ENCODE measurements at places on chromosomes 6 and 20. TPM values are rescaled to one million over a fixed set of nuclear protein-coding genes. Genes with fewer than 3 reads are reported as not detected.

PRDM13 gene
- not detected for total RNA-seq

RAB44 gene
- 0.16 TPM for total RNA-seq

OARD1 gene
- 11.3 TPM for total RNA-seq

ME1 gene
- total RNA-seq, result 40.5 TPM

SAMD10 gene
- 15.8 TPM for total RNA-seq

ENPP3 gene
- total RNA-seq, result 0.72 TPM

FNDC11 gene
- 0.25 TPM for total RNA-seq

PKIG gene
- total RNA-seq, result 17.2 TPM

TGM6 gene
- total RNA-seq, result 0.42 TPM

OPRL1 gene
- 0.68 TPM for total RNA-seq

TAGAP gene
- 1.9 TPM for total RNA-seq

MACROD2 gene
- total RNA-seq, result 60.3 TPM

DEFB129 gene
- total RNA-seq, result not detected

DNA sequence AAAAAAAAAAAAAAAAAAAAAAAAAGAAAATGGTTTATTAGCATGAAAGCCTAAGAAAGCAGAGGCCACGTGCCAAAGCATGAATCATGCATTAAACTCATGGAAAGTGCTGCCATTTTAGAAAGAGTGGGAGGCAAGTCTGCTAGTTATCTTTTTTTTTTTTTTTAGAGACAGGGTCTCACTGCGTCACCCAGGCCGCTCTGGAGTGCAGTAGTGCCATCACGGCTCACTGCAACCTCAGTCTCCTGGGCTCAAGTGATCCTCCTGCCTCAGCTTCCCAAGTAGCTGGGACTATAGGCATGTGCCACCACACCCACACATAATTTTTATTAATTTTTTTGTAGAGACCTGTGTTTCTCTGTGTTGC is 5.2 kb downstream of the VWA7 start:
- no peaks in the 10 kb centered on the region for H3K27me3 ChIP-seq
- DNase-seq, result no peak
- H3K4me1 ChIP-seq, result peaks cover 25% of the 10 kb centered on the region
- no peaks in the 10 kb centered on the region for H3K36me3 ChIP-seq

DNA sequence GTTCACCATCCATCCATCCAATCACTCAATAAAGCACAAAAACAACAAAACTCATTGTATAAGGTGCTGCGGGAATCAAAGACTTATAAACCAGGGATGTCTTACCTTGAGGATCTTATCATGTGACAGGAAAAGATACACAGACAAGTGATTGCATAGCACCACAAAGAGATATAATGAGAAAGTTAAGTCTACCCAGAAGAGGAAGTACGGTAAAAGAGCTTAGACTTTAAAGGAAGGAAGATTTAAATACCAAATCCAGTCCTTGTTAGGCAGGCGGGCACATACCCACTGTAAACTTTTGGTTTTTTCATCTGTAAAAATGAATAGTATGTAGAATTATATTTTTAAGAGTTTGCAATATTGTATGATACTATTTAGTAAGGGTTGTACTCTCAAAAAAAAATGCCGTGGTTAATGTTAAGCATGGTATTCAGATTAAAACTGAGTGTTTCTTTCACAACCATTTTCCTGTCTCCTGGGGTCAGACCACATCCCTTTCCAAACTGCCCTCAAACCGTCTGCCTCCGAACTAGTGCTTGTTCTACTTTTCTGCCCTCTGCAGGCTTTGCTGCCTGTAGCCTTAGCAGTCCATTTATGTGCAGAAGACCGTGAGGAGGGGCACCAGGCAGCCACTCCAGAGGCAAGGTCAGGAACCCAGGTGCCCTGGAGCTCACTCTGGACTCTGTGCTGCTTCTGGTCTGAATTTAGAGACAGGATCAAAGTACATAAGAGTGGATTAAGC is 179.5 kb upstream of the SYNDIG1 start:
- no peak overlapping the region for H3K4me3 ChIP-seq
- no peaks in the 10 kb centered on the region for H3K4me1 ChIP-seq
- H3K27me3 ChIP-seq, result no peaks in the 10 kb centered on the region
- DNase-seq, result no peak
- H3K36me3 ChIP-seq, result no peaks in the 10 kb centered on the region
- no peak overlapping the region for H3K27ac ChIP-seq

DNA sequence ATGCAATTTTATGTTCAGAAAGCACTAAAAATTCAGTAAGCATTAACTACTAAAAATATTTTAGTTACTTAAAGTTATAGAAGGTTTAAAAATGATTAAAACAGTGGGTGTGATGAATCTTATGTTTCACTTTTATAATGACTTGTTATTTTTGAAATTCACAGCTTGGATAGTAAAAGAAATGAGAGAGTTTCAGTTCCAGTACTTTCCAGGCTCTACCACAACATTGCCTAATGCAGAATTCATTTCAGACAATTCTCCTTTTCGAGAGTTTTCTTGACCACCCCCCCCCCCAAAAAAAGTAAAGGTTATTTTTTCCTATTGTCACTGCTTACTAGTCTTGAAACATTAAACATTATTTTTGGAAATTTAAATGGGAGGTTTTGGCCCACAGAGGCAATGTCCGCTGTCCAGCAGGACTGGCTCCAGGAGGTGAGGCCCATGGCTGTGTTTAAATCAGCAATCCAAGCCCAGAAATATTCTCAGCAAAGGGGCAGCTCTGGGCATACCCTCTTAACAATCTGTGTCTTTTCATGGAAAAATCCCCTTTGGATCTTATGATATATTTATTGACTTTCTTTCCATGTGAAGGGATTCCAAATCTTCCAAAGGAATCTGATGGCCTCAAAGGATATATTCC is 519.9 kb downstream of the MAFB start:
- H3K4me3 ChIP-seq, result no peak overlapping the region
- H3K27me3 ChIP-seq, result no peaks in the 10 kb centered on the region
- H3K36me3 ChIP-seq, result no peaks in the 10 kb centered on the region
- no peak for DNase-seq
- H3K27ac ChIP-seq, result no peak overlapping the region

DNA sequence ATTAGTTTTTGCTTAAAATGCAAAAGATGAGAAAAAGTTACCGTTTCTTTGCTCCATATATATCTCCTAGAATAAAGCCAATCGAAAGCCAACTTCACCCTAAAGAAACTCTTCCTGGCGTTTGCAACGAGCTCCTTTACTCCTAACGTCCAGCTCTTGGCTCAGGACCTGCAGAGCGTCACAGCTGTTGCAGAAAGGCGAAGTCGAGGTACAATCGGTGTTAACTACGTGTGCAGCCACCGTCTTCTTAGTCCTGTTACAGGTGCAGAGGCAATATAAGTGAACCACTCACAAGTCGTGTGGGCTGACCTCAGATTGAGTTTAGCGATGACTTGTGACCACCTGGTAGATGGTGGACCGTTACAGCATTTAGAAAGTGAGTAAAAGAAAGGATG is 113.1 kb downstream of the TRIM27 start:
- no peaks in the 10 kb centered on the region for H3K4me1 ChIP-seq
- no peak for DNase-seq
- H3K4me3 ChIP-seq, result no peak overlapping the region
- no peaks in the 10 kb centered on the region for H3K36me3 ChIP-seq
- no peak overlapping the region for H3K27ac ChIP-seq
- peaks cover 97% of the 10 kb centered on the region for H3K27me3 ChIP-seq

DNA sequence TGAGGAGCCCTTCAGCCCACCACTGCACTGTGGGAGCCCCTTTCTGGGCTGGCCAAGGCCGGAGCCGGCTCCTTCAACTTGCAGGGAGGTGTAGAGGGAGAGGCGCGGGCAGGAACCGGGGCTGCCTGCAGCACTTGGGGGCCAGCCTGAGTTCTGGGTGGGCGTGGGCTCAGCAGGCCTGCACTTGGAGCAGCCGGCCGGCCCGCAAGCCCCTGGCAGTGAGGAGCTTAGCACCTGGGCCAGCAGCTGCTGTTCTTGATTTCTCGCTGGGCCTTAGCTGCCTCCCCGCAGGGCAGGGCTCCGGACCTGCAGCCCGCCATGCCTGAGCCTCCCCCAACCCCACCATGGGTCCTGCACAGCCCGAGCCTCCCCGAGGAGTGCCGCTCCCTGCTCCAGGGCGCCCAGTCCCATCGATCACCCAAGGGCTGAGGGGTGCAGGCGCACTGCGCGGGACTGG is 101.7 kb upstream of the ADGRB3 start:
- no peak for DNase-seq
- H3K36me3 ChIP-seq, result no peaks in the 10 kb centered on the region
- no peak overlapping the region for H3K4me3 ChIP-seq
- H3K4me1 ChIP-seq, result no peaks in the 10 kb centered on the region
- H3K27ac ChIP-seq, result no peak overlapping the region

GRCh38 chr6:107272246-107272645 is 156.9 kb upstream of the BEND3 start:
- no peak overlapping the region for H3K27ac ChIP-seq
- H3K27me3 ChIP-seq, result no peaks in the 10 kb centered on the region
- no peak for DNase-seq
- no peak overlapping the region for H3K4me3 ChIP-seq
- H3K4me1 ChIP-seq, result no peaks in the 10 kb centered on the region
- H3K36me3 ChIP-seq, result no peaks in the 10 kb centered on the region

- H3K4me3 ChIP-seq, result no peak overlapping the region
- DNase-seq, result no peak
- no peak overlapping the region for H3K27ac ChIP-seq
- no peaks in the 10 kb centered on the region for H3K27me3 ChIP-seq
- H3K4me1 ChIP-seq, result peaks cover 3% of the 10 kb centered on the region
- H3K36me3 ChIP-seq, result no peaks in the 10 kb centered on the region
These were observed 54.6 kb downstream of the GMDS start for GRCh38 chr6:2190661-2191389.

- H3K27me3 ChIP-seq, result no peaks in the 10 kb centered on the region
- DNase-seq, result no peak
- no peaks in the 10 kb centered on the region for H3K4me1 ChIP-seq
- H3K36me3 ChIP-seq, result no peaks in the 10 kb centered on the region
- H3K27ac ChIP-seq, result no peak overlapping the region
These were observed 223.1 kb upstream of the SLC35B3 start for GRCh38 chr6:8658416-8658815.

- no peak for DNase-seq
- H3K4me3 ChIP-seq, result no peak overlapping the region
- no peak overlapping the region for H3K27ac ChIP-seq
- H3K4me1 ChIP-seq, result peaks cover 57% of the 10 kb centered on the region
- H3K36me3 ChIP-seq, result no peaks in the 10 kb centered on the region
These were observed 3.9 kb upstream of the SDCBP2 start for GRCh38 chr20:1332749-1333300.

- H3K36me3 ChIP-seq, result peaks cover 9% of the 10 kb centered on the region
- H3K4me1 ChIP-seq, result peaks cover 28% of the 10 kb centered on the region
- peak overlapping the region; percentile 78 for H3K27ac ChIP-seq
- no peak for DNase-seq
- H3K27me3 ChIP-seq, result no peaks in the 10 kb centered on the region
These were observed 16.7 kb downstream of the PLAGL2 start for GRCh38 chr20:32190616-32191415.

DNA sequence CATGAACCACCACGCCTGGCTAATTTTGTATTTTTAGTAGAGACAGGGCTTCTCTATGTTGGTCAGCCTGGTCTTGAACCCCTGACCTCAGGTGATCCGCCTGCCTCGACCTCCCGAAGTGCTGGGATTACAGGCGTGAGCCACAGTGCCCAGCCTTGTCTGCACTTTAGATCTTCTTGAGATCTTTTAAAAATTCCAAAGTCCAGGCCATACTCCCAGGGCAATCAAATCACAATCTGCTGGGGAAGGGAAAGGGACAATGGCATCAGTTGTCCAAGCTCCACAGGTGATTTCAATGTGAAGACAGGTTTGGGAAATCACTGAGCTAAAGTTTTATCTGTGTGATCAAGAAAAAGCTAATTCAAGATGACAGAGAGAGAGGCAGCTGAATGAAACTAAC is 16.9 kb downstream of the NCOA6 start:
- no peaks in the 10 kb centered on the region for H3K36me3 ChIP-seq
- no peaks in the 10 kb centered on the region for H3K4me1 ChIP-seq
- H3K4me3 ChIP-seq, result no peak overlapping the region
- no peaks in the 10 kb centered on the region for H3K27me3 ChIP-seq

DNA sequence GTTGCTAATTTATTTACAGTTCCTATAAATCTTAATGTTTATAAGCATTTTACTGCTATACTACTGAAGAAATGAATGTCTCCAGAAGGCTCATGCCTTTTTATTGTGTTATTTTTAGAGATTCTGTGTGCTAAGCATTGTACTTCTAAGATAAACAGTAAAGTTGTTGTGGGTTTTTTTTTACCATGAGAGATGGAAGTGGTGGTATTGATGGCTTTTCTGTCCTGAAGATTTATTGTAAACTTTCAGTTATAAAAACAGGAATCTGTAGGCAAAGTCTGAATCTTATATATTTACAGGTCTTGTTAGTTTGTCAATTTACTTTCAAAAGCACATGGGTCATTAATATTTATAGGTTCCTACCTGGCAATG is 246.9 kb downstream of the TMEM242 start:
- H3K36me3 ChIP-seq, result no peaks in the 10 kb centered on the region
- H3K27ac ChIP-seq, result no peak overlapping the region
- no peaks in the 10 kb centered on the region for H3K27me3 ChIP-seq
- DNase-seq, result no peak

DNA sequence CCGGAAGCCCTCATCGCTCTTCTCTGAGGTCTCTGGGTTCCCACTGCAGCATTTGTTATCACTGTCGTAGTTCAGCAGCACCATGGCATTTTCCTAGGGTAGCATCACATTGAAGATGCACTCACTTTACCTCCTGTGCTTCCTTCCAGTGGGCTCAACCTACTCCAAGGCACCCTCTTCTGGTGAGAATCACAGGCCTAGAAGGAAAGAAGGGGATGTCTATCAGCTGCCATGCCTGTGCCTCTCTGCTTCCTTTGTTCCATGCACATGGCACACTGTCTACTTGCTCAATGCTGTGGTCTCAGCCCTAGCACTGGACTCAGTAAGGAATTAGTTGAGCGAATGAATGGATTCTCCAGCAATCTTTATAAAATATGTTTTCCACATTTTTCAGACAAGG is 22.6 kb downstream of the CST4 start:
- no peak for DNase-seq
- H3K27ac ChIP-seq, result no peak overlapping the region
- H3K27me3 ChIP-seq, result no peaks in the 10 kb centered on the region
- H3K4me1 ChIP-seq, result no peaks in the 10 kb centered on the region

GRCh38 chr6:139364302-139364981 is 10.0 kb downstream of the CITED2 start:
- H3K36me3 ChIP-seq, result no peaks in the 10 kb centered on the region
- H3K4me1 ChIP-seq, result peaks cover 16% of the 10 kb centered on the region
- DNase-seq, result no peak
- H3K27ac ChIP-seq, result no peak overlapping the region
- no peak overlapping the region for H3K4me3 ChIP-seq

- no peak overlapping the region for H3K27ac ChIP-seq
- DNase-seq, result no peak
- no peak overlapping the region for H3K4me3 ChIP-seq
- no peaks in the 10 kb centered on the region for H3K27me3 ChIP-seq
These were observed 20.2 kb downstream of the PRPH2 start for GRCh38 chr6:42702200-42702599.

Data from suprapubic skin (tissue), 4 donors.